ENCODE measurements at places on chromosomes 13 and 19.

DNA sequence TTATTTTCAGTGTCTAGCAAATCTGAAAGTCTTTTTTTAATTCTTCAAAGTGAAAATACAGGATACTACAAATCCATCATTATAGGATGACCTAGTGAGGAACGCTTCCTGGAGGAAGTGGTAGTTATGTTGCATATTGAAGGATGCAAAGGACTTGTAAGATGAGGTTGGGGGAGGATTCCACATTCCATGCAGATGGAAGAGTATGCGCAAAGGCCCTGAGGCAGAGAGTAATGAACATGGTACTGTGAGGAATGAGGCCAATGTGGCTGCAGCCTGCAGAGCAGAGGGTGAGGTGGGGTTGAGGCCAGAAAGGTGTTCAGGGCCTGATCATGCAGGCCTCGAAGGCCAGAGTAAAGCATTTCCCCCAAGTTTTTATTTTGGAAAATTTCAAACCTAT lies 202.8 kb downstream of the MTUS2 start:
- no peak for DNase-seq

GRCh38 chr13:39955560-39955959 lies 300.1 kb downstream of the COG6 start:
- no peak for DNase-seq

GRCh38 chr13:49409008-49409407 lies 34.9 kb downstream of the CAB39L start:
- DNase-seq, result no peak

DNA sequence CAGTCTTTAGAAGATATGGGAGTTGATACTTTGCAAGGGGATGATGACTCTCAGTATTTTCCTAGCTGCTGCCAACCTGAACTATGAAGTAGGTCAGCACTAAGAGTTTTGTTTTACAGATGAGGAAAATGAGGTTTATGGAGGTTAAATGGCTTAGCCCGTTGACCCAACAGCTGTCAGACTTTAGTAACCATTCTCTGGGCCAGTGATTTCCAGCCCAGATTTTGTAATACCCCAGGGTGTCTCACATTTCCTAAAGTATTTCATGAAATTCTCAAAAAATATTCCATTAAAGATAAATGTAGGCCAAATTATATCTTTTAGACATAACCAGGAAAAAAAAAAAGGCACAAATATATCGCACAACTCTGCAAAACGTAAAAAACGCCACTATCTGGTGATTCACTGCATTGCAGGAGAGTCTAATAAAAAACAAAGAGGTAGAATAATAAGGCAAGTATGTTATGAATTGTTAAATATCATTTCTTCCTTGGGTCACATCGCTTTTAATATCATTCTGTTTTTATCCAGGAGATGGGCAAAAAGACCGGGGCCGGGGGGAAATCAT lies 112.5 kb downstream of the DACH1 start:
- no peak for DNase-seq

GRCh38 chr19:50838239-50838638 lies 4.9 kb upstream of the KLK15 start:
- peak; percentile 15 for DNase-seq

DNA sequence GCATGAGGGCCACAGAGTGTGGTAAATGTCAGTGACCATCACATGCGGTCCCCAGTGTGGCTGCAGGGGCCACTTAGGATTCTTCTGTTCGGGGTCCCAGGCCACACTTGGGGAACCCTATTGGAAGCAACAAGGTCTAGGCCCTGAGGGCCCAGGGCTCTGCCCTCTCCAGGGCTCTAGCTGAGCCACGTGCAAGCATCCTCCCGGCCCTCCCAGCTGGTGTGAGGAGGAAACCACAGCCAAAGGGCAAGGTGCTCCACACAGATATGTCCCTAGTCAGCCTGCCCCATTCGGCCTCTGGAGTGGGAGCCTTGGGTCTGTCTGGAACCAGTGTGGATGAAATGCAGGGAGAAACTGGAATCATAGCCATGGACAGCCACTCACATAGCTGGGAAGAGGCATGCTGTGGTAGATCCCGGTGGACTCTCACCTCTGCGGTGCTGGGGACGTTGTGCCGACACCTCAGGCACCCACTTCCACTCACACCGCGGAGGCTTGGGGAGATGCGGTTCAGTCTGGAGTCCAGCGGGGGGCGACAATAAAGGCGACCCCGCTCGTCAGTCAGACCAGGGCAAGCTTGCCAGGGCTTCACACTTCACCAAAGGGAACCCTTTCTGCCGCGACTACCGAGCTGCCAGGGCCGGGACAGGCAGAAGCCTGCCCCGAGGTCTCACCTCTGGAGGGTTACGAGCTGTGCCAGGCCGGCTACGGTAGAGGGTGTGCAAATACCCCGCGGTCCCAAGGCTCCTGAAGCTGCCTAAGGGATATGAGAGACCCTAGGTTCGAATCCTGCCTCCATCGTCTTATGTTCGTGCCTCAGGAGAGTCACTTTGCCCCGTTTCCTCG lies 4.3 kb upstream of the ZNF497 start:
- DNase-seq, result no peak

DNA sequence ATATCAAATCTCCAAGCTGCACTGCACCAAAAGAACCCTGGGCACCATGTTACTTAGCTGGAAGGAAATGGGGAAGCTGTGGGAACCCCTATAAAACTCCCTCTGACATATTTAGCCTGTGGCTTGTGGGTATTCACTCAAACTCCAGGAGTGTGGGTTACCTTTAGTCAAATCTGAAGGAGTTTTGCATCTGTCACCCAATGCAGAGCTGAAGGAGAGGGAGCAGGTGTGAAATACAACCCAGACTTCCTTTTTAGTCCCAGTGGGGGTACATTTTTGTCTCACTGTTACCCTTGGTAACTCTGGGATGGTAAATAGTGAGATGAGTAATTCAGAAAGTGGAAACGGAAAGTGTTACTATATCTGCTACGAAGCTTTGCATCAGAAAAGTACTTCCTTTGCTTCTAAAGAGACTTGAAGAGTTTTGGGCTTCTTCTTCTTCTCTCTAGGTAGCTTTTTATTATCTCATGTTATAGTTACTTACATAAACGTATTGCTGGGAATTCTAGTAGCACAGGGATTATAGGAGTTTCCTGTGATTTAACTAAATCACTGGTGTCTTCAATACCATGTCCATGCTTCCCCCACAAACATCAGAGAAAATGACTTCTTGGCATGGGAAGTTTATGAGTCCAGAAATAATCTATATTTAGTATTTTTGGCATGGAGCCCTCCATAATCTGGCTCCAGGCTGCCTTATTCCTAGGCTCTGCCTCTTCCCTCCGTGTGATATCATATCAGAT lies 105.9 kb downstream of the AKAP11 start:
- DNase-seq, result no peak

- DNase-seq, result no peak
Observed at GRCh38 chr13:44619651-44620050, 43.5 kb upstream of the TSC22D1 start.

GRCh38 chr19:50330365-50331078 lies 1.3 kb upstream of the KCNC3 start:
- peak; percentile 26 for DNase-seq

DNA sequence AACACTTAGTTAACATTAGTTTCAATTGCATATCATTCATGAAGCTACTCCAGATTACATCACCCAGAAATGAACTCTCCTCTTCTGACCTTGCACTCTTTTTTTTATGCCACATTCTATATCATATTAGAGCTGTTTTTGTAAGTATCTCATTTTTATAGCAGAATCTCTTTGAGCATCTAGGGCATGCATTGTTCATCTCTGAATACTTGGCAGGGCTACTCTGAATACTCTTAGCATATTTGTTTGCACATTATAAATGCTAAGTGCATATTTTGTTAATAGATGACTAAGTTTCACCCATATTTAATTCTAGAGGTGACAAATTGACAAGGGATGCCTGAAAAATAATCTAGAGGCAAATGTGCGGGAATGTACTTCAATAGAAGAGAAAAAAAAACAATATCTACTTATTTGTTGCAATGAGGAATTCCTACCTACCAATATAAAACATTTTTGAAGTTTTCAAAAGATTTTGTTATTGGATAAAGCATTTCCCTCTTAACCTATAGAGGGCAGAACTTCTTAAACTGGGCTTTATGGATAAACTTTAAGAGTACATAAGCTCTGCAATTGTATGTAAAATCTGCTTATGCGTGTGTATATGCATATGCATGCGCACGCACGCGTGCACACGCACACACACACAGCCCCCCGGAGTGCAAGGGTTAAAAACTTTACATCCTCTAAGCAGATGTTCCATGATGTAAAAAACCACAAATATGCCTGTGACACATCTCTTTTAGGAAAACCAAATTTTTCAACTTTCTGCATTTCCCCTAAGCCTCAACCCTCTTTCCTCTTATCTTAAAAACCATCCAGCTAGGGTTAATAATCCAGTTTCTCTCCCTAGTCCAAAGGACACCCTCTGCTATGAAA lies 73.0 kb upstream of the OXGR1 start:
- DNase-seq, result peak; percentile 13

GRCh38 chr13:73825143-73825542 lies 309.1 kb downstream of the KLF12 start:
- no peak for DNase-seq

- no peak for DNase-seq
Observed at GRCh38 chr13:112270951-112271350, 105.2 kb upstream of the SPACA7 start.

All from EH (cell line).